Activated B cell treated with CpG ODN at 0.5 μM for 24 hours (primary cell): ENCODE measurements at places on chromosomes 5 and 9.

DNA sequence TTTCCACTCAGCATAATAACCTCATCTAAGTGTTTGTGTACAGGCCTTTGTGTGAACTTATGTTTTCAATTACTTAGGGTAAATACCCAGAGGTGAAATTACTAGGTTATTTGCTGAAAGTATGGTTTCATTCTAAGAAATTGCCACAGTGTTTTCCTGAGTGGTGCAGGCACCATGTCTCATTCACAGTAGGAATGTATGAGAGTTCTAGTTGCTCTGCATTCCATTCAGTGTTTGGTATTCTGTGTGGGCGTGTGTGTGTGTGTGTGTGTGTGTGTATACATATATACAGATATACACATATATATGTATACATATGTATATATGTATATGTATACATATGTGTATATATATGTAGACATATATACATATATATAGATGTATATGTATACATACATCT is 8.8 kb upstream of the SVEP1 start:
- no peak for DNase-seq

DNA sequence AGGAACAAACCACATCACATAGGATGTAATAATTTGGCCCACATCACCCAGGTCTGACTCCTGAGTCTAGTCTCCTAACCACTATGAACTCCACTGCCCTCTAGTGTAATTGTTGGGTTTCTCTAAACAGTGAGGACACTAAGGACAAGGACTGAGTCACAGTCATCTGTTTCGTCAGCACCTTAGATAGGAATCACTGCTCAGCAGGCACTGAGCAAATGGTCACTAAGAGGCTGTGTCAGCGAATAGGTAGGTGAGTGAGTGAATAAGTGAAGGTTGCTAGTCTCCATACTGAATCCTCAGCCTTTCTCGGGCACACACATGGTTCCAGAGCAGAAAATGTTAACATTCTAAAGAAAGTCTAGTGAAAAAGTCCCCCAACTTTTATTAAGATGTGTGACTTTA is 278.6 kb downstream of the SPOCK1 start:
- DNase-seq = no peak

DNA sequence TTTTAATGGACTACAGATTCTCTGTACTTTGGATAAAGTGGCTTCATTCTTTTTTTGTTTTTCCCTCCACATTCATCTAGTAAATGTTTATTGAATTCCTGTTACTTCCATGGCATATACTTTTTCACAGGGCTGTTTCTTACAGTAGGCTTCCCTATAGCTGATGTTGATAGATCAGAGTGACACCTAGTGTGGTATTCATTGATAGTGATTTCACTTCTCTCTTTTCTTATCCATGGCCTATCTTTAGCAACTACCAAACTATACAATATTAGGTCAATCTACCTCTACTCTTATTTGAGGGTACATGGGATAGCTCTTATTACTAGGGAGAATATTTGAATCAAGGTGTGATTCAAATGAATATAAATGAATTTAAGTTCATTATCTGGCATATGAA is 35.8 kb downstream of the FSD1L start:
- DNase-seq = no peak

GRCh38 chr9:97367729-97368128 is 44.2 kb upstream of the TDRD7 start:
- DNase-seq = no peak

DNA sequence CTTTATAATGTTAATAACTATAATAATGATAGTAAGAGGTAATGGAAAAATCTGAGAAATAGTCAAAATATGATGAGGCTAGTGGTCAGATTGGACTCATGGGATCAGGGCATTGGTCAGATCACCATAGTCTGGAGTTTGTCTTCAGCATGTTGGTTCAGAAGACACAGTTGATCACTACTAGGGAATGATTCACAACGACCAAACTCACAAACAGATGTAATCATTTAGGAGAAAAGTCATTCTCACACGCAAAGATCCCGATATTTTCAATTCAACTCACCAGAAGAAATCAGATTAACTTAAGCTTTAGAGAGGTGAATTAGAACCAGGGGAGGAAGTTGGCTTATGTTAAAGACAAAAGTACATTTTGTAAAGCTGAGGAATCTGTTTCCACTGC is 131.8 kb downstream of the LURAP1L start:
- no peak for DNase-seq

DNA sequence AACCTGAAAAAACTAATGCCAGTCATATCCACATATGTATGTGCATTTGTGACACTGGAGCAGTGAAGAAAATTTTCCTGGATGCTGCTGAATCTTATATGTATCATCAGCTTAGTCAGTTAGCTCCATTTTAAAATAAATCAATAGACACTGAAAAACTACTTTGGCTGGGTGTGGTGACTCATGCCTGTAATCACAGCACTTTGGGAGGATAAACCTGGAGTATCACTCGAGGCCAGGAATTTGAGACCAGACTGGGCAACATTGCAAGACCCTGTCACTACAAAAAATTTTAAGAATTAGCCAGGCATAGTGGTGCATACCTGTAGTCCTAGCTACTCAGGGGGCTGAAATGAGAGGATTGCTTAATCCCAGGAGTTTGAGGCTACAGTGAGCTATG is 511.0 kb upstream of the TLE4 start:
- DNase-seq = no peak
